Stimulated activated CD4-positive, alpha-beta T cell treated with anti-CD3 and anti-CD28 coated beads, Interleukin-1b, Interleukin-23, amount 100 ng/mL, for 1 hour (primary cell): ENCODE measurements at places on chromosomes 6 and 20.

DNA sequence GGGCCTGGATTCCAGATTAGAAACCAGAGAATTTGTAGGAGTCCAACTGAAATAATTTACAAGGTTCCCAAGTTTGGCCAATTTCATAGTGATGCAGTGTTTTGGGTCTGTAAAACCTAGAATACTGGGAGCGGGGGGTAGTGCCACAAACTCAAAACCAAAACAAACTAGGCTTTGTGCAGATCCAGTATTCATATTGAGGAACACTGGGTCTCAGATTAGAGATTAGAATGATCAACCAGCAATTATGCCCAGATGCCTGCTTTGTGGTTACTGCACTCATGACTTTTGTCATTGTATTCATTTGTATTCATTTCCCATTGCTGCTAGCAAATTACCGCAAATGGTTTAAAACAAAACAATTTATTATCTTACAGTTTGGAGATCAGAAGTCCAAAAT lies 3.2 kb upstream of the NDUFAF4 start:
- DNase-seq, result no peak

- no peak for DNase-seq
Observed at GRCh38 chr6:45886776-45887175, 128.9 kb downstream of the CLIC5 start.

DNA sequence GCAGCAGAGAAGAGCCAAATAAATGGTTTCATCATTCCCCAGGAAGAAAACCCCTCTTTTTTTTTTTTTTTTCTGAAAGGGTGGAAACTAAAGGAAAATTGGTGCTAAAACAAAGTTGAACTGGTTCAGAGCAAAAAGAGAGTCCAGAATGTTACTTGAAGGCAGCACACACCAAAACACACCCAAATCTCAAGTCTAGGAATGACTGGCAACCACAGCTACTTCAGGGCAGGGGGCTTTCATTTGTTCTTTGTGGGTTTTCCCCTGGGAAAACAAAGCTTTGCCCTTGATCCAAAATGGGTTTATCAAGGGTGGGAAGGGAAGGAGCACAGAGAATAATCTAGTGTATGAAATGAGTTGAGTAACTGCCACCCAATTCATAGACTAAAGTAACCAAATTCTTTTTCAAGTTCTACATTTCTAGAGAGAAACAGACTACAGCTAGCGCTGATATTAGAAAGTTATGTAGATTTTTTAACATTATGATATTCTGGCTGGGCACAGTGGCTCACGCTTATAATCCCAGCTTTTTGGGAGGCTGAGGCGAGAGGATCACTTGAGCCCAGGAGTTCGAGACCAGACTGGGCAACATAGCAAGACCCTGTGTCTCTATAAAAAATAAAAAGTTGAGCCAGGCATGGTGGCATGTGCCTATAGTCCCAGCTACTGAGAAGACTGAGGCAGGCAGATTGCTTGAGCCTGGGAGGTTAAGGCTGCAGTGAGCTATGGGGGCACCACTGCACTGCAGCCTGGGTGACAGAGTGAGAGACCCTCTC lies 119.8 kb downstream of the NFATC2 start:
- DNase-seq, result no peak

DNA sequence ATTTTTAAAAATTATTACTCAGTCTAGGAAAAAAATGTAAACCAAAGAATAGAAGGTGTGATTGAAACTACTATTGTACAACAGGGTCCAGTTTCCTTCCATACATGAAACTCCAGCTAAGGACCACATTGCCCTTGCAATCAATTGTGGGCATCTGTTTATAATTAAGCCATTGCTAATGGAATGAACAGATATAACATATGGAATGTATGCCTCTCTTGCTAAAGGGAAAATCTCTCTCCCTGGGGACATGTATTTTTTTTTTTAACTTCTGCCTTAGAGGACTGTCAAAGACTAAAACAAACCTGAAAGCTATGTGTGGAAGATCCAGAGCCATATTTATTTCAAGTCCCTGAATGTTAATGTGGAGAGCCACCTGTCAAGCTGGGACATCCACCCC lies 336.8 kb upstream of the MANEA start:
- no peak for DNase-seq

DNA sequence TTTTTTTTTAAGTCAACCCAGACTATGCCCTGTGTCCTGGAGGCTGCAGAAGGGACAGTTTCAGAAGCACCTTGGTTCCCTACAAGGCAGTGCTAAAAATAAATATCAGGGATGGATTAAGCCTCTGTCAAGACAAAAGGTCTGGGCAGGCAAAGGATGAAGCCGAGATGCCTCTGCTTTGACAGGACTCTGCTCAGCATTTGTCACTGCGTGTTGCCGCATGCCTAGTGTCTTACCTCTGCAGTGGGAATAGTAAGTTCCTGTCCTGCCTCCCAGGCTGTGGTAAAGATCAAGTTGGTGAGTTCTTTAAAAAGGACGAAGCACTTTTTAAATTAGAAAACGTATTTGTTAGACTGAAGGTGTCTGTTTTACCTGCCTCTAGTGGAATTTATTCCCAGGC lies 15.1 kb downstream of the AAR2 start:
- DNase-seq, result no peak

DNA sequence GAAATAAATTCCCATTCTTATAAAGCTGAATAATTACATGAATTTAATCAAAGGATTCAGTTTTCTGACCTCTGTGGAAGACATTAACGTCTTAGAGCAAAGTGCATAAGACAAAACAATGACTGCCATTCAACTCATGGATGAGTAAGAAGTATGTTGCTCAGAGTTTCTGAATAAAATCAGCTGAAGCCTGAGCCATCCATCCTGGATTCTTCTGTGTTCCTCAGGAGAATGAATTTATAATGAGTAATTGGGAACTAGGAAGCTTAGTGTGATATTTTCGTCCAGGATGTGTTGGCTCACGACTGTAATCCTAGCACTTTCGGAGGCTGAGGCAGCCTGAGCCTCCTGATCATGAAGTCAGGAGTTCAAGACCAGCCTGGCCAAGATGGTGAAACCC lies 62.8 kb downstream of the PERP start:
- DNase-seq, result no peak

- DNase-seq, result no peak
Observed at GRCh38 chr6:14470671-14471070, 353.1 kb downstream of the CD83 start.
